ENCODE measurements at places on chromosomes 1 and 21.

DNA sequence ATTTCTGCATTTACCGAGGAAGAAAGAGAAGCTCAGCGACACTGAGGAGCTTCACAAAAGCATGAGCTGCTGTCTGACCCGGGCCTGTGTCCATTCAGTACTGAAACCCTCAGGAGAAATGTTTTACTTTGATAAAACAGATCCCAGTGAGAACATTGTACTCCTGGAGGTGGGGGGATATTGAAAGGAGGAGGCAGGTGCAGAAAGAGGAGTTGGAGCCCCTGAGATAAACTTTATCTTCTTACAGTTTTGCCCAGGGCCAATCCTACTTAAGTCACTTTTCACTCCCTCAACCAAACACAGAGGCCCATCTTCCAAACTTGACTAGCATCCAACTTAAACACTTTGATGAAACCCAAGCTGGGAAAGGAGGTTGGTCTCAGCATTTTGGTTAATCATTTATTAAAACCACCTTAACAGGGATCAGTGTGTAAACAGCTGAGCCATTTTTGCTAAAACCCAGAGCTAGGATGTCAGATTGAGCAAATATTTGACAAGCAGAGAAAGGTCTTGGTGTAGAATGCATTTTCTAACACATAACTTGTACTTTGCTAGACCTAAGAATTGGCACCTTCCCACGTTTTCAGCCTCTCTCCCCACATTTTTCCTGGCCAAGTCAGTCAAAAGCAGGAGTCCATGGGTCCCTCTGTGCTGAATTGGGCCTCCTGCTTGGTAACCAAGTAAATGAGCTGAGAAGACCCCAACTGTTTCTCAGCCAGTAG, 32.5 kb upstream of the SARS1 start:
- no peak for DNase-seq

DNA sequence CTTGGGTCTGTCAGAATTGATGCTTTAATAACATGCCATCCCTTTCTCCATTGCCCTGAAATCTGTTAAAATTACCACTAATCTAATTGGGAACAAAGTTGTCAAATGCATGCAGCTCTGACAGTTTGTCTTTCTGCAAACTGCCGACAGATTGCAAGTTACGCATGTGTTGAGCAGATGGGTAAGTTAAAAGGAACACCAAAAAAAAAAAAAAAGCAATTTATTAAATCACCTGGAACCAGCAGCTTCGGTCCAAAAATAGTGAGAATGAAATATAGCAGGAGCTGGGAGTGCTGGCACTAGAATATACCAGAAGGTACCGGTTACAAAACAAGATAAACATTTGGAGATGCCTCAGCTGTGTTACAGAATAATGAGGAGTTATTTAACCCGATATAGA, 149.6 kb upstream of the C1orf87 start:
- DNase-seq = no peak

GRCh38 chr1:101769520-101769919, 227.2 kb downstream of the OLFM3 start:
- DNase-seq = no peak

- no peak for DNase-seq
These were observed 182.9 kb upstream of the KCND3 start for GRCh38 chr1:112172294-112172882.

DNA sequence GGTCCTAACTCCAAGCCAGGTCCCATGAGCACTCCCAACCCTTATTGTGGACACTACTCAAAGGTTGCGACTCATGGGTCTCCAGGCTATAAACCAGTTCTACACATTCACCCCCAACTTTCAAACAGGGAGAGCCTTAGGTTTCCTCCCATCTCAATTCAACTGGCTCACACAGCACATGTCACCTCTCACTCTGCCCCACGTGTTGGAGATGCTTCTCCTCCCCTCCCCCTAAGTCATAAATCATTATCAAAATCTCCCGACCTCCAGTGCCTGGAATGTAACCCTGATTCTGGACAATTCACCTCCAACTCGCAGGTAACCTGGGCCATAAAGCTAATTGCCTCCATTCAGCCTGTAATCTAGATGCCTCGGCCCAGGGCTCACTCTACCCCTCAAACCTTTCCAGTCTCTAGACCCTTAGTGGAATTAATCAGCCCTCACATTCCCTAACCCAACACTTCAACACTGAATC, 595 bp downstream of the AK2 start:
- no peak for DNase-seq

DNA sequence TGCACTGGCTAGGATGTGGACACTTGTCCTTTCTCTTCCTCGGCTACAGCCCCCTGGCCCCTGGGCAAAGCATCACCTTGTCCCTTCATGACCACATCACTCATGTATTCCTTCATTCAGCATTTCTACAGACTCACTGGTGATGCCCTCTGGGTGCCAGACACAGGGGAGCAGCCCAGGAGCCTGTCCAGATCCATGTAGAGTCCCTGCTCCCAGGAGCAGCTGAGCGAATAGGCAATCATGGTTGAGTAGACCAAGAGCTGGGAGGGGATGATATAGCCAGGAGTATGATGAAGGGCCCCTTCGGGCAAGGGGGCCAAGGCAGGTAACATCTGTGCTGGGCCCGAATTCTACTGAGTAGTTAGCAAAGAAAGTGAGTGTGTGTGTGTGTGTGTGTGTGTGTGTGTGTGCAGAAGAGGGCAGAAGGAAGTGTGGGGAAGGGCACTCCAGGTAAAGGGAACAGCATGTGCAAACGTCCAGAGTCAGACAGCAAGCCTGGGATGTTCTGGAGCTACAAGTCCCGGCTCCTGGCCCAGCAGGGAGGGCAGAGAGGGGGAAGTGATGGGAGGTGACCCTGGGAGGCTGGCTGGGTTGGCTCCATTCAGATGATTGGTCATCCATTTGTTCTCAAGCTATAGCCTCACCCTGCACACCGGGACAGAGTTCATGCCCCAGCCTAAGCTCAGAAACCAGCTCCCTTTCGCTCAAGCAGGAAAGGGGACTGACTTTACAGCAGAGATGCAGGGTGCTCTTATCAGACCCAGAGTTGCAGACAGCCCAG, 21.0 kb upstream of the PIK3CD start:
- DNase-seq = no peak

DNA sequence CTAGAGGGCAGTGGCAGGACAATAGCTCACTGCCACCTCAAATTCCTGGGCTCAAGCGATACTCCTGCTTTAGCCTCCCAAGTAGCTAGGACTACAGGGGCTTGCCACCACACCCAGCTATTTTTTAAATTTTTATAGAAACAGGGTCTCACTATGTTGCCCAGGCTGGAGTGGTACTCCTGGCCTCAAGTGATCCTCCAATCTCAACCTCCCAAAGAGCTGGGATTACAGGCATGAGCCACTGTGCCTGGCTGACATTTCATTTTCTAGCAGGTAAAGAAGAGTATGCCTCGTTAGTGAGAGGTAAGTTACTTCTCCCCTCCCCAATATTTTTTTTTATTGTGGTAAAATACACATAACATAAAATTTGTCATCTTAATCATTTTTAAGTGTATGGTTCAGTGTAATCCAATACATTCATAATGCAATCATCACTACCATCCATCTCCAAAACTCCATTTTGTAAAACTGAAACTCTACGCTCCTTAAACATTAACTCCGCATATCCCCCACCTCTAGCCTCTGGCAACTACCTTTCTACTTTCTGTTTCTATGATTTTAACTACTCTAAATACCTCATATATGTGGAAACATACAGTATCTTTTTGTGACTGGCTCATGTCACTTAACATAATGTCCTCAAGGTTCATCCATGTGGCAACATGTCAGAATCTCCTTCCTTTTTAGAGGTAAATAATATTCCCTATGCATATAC, 22.4 kb downstream of the ZZZ3 start:
- no peak for DNase-seq

- no peak for DNase-seq
These were observed 118.7 kb upstream of the ZBTB40 start for GRCh38 chr1:22332795-22333499.

DNA sequence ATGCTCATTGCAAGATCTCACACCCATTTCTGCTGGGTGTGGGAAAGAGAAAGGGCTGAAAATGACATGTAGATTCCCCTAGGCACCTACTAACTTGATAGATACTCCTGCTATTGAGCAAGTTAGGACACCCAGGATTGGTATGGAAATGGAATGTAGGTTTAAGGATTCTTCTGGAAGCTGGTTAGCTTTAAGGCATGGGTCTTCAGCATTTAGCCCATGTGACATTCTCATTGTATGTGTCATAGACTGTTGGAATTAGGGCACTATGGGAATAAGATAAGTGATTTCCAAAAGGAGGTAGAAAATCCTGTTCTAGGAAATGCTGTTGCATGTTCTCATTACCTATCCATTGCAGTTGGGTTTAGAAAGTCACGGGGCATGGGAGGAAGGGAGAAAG, 76.2 kb downstream of the DISC1 start:
- DNase-seq = no peak

GRCh38 chr1:37647281-37647680, 12.6 kb upstream of the RSPO1 start:
- DNase-seq = no peak

GRCh38 chr1:244301595-244302130, 150.0 kb downstream of the ADSS2 start:
- no peak for DNase-seq

DNA sequence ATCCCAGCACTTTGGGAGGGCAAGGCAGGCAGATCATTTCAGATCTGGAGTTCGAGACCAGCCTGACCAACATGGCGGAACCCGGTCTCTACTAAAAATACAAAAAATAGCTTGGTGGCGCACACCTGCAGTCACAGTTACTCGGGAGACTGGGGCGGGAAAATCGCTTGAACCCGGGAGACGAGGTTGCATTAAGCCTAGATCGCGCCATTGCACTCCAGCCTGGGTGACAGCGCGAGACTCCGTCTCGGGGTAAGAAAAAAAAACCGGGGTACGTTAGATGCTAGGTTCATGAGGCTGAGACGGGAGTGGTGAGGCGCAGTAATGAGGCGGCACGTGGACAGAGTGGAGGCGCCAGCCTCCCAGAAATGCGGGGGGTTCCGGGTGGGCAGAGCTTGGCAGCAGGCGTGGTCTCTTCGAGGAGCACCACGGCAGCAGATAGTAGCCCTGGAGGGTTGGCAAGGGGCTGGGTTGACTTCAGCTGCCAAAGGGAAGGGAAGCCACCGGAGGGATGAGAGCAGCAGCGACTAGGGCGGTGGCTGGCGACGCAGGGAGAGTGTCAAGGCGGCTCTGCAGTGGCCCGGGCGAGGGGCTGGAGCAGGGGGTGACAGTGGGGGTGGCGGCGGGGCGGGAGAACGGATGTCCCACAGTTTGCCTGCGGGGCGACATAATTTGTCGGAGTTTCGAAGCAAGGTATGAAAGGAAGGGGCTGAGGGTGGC, 832 bp downstream of the MRPL20 start:
- DNase-seq = no peak

- DNase-seq = no peak
These were observed 30.0 kb downstream of the IARS2 start for GRCh38 chr1:220123889-220124288.

DNA sequence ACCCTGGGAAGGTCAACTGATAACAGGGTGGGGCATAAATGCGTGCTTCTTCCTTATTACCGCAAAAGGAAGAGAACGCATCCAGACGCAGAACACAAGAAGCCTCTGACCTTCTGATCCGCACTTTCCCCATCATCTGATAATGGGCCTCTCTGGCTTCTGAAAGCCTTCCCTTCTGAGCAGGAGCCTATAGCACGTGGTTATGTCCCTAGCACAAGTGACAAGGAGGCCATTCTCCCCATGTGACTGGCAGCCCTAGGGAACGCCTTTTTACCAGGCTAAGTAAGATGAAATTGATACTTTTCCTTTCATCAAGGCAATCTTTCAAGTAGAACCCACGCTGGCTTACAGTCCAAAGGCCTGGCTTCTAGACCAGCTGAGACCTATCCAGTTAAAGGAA, 34.2 kb downstream of the RABIF start:
- no peak for DNase-seq

GRCh38 chr1:153260585-153261280, 1.2 kb downstream of the LORICRIN start:
- no peak for DNase-seq

- DNase-seq = no peak
These were observed 22.6 kb upstream of the SAMD13 start for GRCh38 chr1:84278905-84279304.

DNA sequence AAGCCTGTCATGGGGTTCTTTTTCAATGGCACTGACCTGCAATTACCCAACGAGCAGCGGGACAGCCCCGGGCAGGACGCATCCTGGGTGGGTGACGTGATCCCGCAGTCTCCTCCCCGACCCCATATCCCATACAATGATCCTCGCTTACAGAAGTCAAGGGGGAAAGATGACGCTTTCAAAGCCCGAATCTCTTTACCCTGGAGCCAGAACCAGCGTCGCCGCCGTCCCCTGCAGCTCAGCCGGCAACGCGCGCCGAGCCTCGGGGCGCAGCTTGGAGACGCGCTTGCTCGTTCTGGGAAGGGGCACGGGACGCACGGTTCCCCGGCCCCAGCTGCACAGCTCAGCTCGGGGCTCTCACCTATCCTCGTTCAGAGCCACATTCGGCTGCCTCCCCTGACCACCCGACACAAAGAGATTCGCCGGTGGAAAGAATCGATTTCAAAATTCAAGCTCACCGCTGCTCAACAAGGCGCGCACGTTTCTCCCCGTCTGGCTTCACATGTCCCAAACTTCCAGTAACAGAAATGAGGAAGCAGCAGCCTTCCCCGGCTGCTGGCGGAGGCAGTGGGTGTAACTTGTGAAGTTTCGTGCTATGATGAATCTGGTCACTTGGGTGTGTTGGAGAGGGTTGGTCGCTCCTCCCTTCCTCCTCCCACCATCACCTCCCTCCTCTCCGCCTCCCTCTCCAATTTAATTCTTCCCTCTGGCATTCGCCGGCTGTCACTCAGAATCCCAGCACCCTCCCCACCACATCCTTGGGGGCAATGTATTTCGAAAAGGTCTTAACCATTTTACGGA, at the start of gene TIAM1:
TIAM1 (minus strand) TSS at position 582 of the 801 bp plus-strand sequence. CDS start 77,289 bp downstream, outside the sequence.
- DNase-seq = no peak

GRCh38 chr21:34252751-34253150, 111.1 kb upstream of the KCNE2 start:
- no peak for DNase-seq

- DNase-seq = no peak
These were observed 23.8 kb downstream of the C21orf91 start for GRCh38 chr21:17795146-17796036.

DNA sequence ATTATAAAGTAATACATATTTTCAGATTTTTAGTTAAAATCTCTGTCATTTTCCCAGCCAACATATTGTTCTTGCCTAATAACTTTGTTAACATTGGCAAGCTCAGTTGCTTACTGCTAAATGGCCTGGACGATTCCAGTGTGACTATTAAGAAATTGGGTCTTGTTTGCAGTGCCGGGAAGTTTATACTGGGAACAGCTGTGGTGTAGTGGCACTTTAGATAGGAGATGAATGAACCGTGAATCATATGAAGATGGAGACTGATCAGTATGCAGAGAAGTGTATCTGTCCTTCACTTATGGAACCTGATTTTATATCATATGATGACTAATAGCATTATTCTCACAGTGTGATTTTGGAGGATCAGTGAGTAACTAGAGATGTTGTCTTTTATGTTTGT, 3.3 kb downstream of the CHRM3 start:
- no peak for DNase-seq
